ENCODE measurements at places on chromosomes 1 and 21.

DNA sequence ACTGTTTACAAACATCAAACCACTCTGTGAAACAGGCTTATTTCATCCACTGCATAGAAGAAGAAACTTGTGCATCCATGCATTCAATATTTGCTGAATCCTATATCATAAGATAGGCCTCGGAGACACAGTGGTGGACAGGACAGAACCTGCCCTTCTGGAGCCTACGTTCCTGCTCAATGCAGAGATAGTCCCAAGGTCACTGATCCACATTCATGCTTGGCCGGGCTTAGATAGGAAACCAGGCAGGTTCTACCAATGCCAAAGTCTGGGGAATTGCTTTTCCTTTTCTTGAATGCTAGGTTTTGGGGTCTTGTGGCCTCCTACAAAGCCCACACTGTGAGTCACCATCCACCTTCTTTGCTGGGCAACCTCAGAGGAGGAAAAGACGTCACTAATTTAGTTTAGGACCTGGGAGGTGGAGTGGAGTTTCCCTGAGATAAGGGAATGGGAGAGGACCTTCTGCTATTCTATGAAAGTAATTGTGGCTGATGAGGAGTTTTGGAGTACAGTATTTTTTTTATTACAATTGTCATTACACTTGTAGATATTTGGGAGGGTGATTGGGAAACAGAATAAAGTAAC lies 99.7 kb upstream of the CD34 start:
- DNase-seq = no peak

DNA sequence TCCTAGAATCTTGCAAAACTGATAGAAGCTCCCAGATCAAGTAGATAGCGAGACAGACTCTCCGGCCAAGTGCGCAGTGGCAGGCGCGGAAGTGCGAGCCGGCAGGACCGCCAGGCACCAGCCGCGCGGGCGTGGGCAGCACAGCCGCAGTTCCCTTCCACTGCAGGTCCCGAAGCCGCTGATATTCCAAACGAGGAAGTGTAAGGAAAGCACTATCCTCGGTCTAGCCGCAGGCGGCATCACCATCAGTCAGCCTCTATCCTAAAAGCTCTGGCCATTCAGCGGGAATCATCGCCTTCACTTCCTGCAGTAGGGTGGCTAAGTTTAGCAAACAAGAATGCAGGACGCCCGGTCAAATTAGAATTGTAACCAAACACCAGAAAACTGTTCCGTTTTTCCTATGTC lies 710 bp downstream of the GLRX2 start:
- peak; percentile 60 for DNase-seq

GRCh38 chr1:48773133-48773532 lies 3.6 kb downstream of the BEND5 start:
- DNase-seq = no peak

GRCh38 chr1:154095456-154096060 lies 59.3 kb downstream of the NUP210L start:
- DNase-seq = no peak

GRCh38 chr1:179107706-179108629 lies 26.1 kb downstream of the TOR3A start:
- DNase-seq = no peak

- no peak for DNase-seq
Measured at GRCh38 chr1:8562222-8562621, 244.3 kb downstream of the SLC45A1 start.

DNA sequence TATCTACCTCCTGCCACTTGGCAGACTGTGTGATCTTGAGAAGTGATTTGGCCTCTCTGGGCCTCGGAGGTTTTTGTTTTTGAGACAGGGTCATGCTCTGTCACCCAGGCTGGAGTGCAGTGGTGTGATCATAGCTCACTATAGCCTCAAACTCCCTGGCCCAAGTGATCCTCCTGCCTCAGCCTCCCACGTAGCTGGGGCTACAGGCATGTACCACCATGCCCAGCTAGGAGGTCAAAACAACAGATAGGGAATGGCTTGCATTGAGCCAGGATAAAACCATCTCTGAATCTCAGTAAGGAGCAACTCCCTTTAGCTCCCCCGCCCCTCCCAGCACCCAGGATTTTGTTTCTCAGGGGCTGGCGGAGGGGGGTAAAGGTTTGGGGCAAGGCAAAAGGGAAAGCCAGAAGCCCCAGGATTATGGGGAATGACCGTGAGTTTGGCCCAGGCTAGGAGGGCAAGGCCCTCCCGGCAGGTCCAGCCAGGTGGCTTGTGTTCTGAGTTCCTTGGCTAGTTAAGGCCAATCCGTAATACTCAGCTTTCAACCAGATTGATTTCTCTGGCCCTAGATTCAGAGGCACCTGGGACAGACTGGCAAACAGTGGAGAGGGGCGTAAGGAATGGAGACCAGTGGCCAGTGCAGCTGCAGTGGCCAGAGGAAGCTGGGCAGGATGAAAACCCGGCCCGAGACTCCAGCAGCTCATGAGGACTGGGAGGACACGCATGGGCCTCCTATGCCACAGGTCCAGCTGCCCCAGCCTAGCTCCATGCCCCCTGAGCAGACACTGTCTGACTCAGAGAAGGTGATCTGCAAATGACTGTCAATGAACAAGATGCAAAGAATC lies 130.1 kb downstream of the DMRTB1 start:
- DNase-seq = no peak
